KBM-7 (cell line): ENCODE measurements at places on chromosomes 2 and 18.

- no peak for DNase-seq
Measured at GRCh38 chr2:240172071-240172895, 31.8 kb upstream of the OTOS start.

- no peak for DNase-seq
Measured at GRCh38 chr2:211367711-211368110, 811.3 kb downstream of the CPS1 start.

DNA sequence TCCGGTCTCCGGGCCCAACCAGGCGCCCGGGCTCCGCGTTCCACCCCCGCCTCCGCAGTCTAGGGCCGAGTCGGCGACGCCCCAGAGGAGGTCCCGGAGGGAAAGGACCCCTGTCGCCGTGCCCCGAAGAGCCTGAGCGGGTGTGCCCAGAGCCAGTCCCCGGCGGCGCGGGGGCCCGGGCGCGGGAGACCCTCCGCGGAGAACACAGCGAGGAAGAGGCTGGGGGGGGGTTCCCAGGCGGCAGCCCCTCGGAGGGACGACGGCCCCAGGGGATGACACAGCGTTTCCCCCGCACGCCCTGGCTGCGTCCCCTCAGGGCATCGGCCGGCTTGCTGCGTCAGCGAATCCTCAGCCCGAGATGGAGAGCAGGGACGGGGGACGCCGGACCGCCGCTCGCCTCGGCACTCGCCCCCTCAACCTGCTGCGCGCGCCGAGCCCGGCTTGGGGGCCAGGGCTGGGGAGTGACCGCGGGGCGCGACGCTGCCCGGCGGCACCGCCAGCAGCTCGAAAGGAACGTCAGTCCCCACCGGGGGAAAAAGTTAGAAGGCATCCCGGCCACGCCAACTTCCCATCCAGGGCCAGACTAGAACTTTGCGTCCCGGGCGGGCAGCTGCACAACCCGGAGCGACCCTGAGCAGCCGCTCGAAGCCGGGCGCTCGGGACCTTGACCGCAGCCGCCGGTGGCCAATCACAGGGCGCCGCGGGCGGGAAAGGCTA is 711 bp downstream of the SFXN5 start:
- DNase-seq, result no peak

GRCh38 chr2:120660056-120660694 is 75.5 kb upstream of the GLI2 start:
- no peak for DNase-seq

GRCh38 chr2:173216051-173216450 is 138.6 kb upstream of the CDCA7 start:
- DNase-seq, result no peak
